ENCODE measurements at places on chromosomes 7 and 10. TPM values are rescaled to one million over a fixed set of nuclear protein-coding genes. Genes with fewer than 3 reads are reported as not detected.

Gene PLEKHA8
- total RNA-seq = 26.7 TPM

Gene CYP2C19
- total RNA-seq = not detected

Gene GCK
- total RNA-seq = 0.14 TPM

Gene HOGA1
- 0.36 TPM for total RNA-seq

Gene ATOH7
- total RNA-seq = not detected
